ENCODE measurements at places on chromosomes 5 and 9.
A peak's percentile ranks its signal among the peaks of the same experiment; 100 is the strongest.

GRCh38 chr5:684751-685216, 8.4 kb downstream of the TPPP start:
- peak; percentile 32 for DNase-seq

DNA sequence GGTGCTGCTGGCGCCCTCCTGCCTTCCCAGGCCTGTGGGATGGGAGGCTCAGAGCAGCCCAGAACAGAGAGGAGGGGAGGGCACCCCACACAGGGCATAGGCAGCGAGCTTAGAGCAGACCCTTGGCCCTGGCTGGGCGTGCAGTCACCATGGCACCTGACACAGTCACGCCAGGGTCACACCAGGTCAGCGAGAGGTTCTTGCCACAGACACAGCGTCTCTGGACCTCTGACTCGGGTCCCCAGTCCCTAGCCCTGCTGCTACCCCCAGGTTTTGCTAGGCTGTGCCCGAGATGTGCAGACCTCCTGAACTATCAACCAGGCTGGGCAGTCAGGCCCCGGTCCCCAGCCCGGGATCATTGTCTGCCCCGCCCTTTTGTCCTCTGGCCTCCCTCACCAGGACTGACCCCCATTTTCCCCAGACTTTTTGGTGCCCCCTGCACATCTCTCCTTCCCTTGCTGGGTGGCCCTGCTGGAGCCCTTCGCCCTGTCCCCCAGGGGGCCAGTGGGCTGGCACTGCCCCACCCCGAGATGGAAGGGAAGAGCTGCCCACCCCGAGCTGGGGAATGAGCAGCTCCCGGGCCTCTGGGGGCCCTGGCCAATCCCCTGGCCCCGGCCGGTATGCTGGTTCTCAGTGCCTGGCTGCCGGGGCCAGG, 24.5 kb upstream of the NOTCH1 start:
- no peak for DNase-seq

- no peak for DNase-seq
Measured at GRCh38 chr5:83219495-83219894, 142.1 kb downstream of the XRCC4 start.

DNA sequence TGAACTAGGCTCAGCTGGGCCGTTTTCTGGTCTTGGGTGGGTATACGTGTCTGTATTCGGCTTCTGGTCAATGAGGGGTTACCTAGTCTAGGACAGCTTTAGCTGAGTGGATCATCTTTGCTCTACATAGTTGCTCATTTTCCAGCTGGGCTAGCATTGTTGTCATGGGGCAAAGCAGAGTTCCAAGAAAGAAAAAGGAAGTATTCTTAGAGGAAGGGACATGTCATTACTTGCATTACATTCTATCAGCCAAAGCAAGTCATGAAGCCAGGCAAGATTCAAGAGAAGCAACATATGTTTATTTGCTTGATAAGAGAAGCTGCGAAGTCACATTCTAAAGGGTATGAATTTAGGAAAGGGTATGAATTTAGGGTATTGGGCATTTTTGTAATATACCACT, 396.5 kb downstream of the ZNF608 start:
- DNase-seq, result no peak

DNA sequence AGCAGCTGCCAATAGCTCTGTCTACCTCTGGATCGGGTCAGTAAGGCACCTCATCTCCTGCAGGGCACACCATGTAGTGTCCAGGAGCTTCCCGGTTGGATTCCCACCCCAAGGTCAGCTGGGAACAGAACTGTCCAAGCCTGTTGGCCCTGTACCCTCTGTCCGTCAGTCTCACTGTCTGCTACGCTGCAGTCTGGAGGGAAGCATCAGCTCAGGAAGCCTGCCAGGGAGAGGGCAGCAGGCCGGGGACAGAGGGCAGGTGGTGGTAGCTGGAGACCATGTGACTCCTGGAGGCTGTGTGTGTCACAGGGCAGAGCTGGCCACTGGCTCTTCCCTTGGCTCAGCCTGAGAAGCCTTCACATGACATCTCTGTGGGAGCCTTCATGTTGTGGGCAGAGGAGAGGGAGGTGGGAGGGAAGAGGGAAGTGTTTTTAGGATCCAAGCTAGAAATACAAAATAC, 134.5 kb downstream of the SEC61B start:
- DNase-seq, result no peak

GRCh38 chr9:88800329-88800682, 191.0 kb upstream of the S1PR3 start:
- DNase-seq, result no peak

Data from 8988T (cell line).